Stimulated activated CD4-positive, alpha-beta T cell treated with anti-CD3 and anti-CD28 coated beads, Interleukin-15, amount 100 ng/mL, for 1 hour (primary cell): ENCODE measurements at places on chromosomes 7 and 10.
A peak's percentile ranks its signal among the peaks of the same experiment; 100 is the strongest.

GRCh38 chr10:47217113-47217512 lies 82.9 kb upstream of the GDF10 start:
- no peak for DNase-seq

DNA sequence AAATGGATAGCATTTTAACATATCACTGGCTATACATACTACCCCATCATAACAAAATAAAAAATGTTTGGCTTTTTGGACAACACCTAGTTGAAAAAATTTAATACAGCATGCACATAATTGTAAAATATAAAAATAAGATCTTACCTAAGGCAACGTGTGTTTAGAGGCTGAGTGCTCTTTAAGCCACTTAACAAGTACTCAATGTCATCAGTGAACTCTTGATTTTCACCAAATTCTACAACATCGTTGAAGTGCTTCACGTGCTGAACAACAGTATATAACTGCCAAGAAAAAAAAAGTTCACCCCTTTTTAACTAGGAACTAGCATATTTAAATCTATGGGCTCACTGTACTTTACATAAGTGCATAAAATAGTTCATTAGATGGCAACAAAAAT lies 49.5 kb downstream of the WAPL start:
- no peak for DNase-seq

GRCh38 chr7:155166673-155167370 lies 96.7 kb downstream of the HTR5A start:
- DNase-seq, result no peak

GRCh38 chr7:102944241-102944640 lies 31.4 kb downstream of the LRRC17 start:
- no peak for DNase-seq

GRCh38 chr10:59082249-59082648 lies 94.2 kb upstream of the PHYHIPL start:
- no peak for DNase-seq

GRCh38 chr7:105814481-105814880 lies 61.9 kb downstream of the ATXN7L1 start:
- DNase-seq, result no peak

DNA sequence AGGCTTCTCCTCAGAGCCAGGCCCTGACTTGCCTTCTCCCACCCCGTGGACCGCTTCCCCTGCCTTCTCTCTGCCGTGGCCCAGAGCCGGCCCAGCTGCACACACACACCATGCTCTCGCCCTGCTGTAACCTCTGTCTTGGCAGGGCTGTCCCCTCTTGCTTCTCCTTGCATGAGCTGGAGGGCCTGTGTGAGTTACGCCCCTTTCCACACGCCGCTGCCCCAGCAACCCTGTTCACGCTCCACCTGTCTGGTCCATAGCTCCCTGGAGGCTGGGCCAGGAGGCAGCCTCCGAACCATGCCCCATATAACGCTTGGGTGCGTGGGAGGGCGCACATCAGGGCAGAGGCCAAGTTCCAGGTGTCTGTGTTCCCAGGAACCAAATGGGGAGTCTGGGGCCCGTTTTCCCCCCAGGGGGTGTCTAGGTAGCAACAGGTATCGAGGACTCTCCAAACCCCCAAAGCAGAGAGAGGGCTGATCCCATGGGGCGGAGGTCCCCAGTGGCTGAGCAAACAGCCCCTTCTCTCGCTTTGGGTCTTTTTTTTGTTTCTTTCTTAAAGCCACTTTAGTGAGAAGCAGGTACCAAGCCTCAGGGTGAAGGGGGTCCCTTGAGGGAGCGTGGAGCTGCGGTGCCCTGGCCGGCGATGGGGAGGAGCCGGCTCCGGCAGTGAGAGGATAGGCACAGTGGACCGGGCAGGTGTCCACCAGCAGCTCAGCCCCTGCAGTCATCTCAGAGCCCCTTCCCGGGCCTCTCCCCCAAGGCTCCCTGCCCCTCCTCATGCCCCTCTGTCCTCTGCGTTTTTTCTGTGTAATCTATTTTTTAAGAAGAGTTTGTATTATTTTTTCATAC lies 38.0 kb downstream of the LIMK1 start:
- no peak for DNase-seq

DNA sequence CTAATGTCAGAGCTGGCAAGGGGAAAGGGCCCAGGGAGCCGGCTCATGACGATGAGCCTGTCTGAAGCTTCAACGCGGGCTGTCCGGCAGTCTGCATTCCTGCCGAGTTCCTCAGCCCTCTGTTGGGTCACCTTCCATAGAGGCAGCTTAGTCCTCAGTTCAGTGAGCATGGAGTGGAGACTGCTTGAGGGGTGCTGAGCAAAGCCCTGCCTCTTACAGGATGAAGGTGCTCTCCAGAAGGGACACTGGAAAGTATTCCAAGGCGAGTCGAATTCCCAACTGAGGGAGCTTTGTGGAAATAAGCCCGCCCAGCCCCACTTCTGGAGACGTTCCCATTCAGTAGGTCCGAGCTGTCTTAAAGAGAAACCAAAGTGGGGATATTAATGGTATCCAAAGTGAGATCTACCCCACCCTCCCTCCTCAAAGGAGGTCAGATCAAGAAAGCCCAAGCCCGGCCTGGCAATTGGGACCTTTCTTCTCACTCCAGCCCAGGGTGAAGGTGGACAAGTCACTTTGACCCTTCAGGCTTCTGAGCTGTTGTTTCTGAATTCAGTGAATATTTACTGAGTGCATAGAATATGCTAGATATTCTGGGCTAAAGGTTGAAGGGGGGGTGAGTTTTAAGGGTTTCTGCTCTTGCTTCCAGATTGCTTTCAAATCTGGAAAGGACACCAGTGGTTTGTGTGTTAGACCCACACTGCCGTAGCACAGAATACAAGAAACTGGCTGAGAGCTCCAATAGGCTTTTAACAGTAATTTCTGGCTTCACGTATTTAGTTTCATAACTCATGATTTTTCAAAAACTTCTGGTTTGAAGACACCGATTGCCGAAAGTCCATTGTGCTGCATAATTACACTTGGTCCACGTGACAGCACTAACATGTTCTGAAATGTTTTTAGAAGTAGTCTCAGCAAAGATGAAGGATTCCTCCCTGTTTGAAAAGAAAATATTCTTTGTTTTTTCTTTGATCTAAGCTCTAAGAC lies 3.5 kb downstream of the EGFR start:
- no peak for DNase-seq

GRCh38 chr10:13787015-13787421 lies 200.3 kb downstream of the PRPF18 start:
- peak; percentile 36 for DNase-seq

DNA sequence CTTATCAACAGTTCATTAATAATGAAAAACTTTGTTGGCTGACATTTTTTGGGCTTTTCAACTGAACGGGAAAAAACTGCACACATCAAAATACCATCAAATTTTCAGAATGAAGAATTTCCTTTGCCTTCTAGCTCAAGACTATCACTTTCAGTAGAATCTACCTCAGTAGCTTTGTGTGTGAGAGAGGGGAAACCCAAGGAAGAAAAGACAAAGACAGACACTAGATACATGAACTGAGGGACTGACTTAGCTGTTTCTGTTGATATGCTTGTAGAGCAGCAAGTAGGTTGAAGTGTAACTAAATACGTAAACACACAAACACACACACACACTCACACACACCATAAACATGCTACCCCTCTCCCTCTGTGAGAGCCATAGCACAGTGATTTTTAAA lies 257.1 kb downstream of the CDK14 start:
- no peak for DNase-seq

GRCh38 chr7:31640381-31640780 lies 46.6 kb upstream of the PPP1R17 start:
- DNase-seq, result no peak

DNA sequence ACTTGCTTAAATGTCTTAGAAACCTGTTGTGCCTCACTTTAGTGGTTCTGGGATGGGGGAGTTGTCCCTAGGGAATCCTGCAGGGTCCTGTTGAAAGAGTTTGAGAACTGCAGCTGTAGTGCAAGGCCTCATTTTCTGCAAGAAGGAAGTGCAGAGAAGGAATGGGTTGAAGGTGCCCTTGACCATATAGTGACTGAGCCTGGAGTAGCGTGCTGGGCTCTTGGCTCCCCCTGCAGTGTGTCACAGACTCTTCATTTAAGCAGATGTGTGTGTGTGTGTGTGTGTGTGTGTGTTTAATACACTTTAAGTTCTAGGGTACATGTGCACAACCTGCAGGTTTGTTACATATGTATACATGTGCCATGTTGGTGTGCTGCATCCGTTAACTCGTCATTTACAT lies 92.2 kb downstream of the GRK5 start:
- DNase-seq, result no peak

- DNase-seq, result no peak
These were observed 26.0 kb downstream of the KLHDC10 start for GRCh38 chr7:130096243-130096827.

DNA sequence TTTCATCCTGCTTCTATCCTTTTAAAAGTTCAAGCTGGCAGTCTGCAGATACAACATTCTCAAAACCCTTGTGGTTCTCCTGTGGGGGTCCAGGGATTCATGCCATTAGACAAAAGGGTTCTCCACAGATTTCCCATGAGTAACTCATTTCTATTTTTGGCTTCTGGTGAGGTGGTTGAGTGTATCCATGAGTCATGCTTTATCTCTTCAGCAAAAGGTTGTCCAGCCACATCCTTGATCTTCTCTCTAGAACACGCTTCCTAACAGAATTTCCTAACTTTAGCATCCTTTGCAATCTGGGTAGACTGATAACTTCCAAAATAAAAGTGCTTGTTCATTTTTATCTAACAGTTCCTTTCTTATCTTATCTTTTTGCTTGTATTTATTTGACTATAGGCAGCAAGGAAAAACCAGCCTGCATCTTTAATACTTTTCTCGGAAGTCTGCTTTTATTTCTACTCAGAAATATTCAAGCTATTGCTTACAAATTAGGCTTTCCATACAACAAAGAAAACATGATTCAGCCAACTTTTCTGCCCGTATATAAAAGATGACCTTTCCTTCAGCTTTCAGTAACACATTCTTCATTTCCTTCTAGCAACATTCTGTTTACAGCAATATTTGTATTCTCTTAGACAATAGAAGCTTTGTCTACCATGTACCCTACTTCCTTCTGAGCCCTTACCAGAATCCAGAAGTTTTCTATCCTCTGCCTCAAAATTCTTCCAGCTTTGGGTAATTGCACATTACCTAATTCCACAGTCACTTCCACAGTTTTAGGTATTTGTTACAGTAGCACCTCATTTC lies 79.3 kb upstream of the IL6 start:
- DNase-seq, result no peak

DNA sequence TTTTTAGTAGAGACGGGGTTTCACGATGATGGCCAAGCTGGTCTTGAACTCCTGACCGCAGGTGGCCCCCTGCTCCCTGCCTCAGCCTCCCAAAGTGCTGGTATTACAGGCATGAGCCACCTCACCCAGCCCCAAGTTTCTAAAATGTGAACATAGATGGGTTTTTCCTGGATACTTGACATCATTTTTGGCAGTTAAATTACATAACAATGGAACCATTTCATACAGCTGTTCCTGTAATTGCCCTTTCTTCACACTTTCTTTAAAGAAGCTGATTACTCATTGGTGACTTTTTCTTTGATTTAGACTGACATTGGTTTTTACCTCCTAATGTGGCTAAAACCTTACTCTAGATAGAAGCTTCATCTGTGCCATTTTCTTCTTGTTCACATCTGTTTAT lies 5.9 kb downstream of the ZKSCAN1 start:
- DNase-seq, result no peak

DNA sequence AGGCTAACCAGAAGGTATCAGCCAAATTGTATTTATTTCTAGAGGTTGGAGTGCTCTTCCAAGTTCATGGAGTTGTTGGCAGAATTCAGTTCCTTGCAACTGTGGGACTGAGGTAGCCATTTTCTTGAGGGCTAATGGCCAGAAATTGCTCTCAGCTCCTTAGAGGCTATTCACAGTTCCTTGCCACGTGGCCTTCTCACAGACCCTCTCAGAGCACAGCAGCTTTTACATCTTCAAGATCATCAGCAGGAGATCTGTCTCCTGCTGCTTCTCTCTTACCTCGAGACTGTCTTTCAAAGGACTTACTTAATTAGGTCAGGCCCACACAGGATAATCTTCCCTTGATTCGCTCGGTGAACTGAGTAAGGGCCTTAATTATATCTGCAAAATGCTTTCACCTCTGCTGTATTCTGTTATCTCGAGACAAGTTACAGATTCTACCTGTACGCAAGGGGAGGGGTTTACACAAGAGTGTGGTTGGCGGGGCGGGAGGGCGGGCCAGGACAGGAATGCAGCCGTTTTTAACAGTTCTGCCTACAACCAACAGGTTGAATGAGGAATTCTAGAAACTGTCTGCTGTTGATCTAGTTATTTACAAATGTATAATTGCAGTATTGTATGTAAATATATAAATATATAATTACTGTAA lies 15.0 kb downstream of the MIOS start:
- no peak for DNase-seq

DNA sequence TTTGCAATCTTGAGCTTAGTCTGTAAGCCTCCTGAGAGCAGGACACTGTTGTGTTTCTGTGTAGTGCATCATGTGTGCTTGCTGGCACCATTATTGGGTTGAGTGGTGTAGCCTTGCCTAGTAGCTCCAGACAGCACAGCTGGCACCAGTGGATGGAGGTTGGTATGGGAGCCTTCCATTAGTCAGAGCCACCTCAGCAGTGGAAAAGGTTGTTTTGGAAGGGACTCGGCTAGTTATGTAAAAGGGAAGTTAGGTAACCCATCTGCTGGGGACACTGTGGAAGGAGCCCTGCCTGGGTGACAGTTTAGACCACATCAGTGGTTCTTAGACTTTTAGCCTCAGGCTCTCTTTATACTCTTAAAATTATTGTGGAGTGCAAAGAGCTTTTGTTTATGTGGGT lies 16.3 kb downstream of the MINDY4 start:
- DNase-seq, result no peak

GRCh38 chr7:159253657-159254056 lies 109.0 kb upstream of the VIPR2 start:
- DNase-seq, result no peak

- no peak for DNase-seq
These were observed 52.6 kb upstream of the TRUB1 start for GRCh38 chr10:114885443-114885842.

GRCh38 chr7:138249975-138250374 lies 173.7 kb downstream of the AKR1D1 start:
- DNase-seq, result no peak

DNA sequence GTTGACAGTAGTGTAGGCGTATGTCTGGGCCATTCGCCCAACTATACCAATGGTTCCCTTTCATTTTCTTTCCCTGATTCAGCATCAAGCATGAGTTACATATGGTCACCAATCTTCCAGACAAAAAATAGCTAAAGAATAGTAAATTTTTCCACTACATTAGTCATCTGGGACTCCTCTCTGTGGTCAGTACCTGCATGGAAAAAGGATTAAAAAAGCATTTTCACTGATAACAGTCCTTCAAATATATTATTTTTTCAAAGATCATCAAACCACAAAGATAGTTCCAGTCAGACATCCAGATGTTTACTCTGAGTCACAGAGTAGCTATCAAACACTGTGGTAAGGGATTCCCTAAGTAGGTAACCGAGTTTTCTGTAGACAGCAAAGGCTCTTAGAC lies 302.6 kb upstream of the SEMA3D start:
- no peak for DNase-seq

DNA sequence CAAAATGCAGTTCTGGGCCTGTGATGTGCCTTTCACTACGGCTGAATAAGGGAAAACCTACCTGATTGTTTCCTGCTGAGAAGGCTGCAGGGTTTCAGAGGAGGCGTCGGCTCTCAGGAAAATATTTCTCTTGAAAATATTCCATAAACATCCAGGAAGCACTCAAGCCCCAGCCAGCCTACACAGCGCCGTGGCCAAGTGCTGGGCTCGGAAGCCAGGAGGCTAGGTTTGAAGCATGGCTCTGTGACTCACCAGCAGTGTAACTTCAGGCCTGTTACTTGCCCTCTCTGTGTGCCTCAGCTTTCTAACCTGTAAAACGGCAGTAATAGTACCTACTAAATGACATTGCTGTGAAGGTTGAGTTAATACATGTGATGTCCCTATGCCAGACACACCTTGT lies 399.1 kb downstream of the GATA3 start:
- no peak for DNase-seq
